Left lung (tissue), 14 donors: ENCODE measurements at places on chromosomes 16 and 17. TPM values are rescaled to one million over a fixed set of nuclear protein-coding genes. Genes with fewer than 3 reads are reported as not detected.

DNA sequence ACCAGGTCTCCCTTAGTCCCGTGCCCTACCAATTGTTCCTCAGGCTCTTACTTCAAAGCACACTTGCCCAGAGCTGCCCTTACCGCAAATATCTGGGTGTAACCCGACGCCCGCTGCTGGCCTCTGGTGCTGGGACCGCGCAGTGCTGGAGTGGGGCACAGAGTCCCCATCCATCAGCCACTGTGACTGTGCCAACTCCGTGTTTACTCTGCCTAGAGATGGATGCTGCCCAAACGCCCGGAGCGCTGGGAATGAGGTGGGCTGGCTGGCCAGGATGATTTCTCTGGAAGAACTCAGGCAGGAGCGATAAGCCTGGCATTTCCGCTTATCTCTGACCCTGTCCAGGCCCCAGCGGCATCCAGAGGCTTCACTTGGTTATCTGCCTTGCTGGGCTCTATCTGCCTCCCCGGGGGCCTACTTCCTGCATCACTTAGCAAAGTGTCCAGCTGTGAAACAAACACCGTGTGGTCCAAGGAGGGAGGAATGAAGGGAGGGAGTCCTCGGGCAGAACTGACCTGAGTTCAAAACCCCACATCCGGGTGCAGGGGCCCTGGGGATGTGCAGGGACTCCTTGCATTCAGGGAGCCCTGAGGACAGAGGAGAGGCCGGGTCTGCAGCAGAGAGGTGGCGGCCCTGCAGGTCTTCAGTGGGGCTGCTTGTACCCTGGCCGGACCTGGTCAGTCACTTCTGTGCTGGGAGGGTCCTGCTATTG lies 9.4 kb upstream of the MYLK3 start:
- no peak for DNase-seq
- H3K27me3 ChIP-seq = peaks cover 4% of the 10 kb centered on the region
- no peaks in the 10 kb centered on the region for H3K36me3 ChIP-seq
- no peaks in the 10 kb centered on the region for H3K4me1 ChIP-seq
- no peak overlapping the region for H3K27ac ChIP-seq

DNA sequence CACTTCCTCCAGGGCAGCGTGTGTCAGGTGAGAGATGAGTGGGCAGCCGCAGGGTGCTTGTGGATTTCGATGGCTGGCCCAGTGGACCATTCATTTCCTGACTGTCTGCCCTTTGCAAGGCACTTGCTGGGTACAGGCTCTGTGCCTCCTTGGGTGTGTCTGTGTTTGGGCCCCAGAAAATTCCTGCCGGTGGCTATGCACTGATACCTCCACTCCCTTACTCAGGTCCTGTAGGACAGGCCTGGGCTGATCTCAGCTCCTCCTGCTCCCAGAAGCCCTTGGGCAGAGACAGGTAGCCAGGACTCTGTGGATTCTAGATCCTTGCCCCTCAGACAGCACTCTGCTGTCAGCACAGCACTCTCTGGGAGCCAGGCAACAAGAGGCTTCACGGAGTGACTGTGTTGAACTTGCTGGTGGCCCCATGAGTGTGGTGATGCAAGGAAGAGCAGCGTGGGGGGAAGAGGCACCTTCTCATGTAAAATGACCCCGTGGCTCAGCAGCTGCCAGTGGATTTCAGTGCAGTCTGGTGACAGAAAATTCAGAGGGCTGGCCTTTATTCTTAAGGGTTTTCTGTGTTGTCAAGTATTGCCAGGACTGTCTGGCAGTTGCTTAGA lies 29.0 kb downstream of the PGS1 start:
- H3K4me1 ChIP-seq = peaks cover 19% of the 10 kb centered on the region
- no peak for DNase-seq
- no peaks in the 10 kb centered on the region for H3K27me3 ChIP-seq
- H3K27ac ChIP-seq = peak overlapping the region; percentile 57
- H3K36me3 ChIP-seq = peaks cover 75% of the 10 kb centered on the region
- H3K4me3 ChIP-seq = no peak overlapping the region

DNA sequence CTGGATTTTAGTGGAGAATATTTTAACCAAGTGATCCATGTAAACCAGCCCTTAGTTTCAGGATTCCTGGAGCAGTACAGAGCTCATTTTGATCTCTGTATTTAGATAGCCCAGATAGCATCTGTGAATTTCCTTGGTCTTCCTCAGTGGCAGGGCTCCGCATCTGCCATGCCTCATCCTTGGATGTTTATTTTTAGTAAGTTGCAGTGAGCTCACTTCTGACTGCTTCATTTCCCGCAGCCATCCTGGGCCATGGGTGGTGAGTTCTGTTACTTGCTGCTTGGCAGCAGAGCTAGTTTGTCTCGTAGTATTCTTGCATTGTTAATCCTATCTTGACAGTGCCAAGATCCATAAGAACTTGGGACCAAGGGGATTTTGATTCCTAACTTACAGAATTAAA lies 33.7 kb downstream of the IST1 start:
- no peak overlapping the region for H3K4me3 ChIP-seq
- H3K27me3 ChIP-seq = no peaks in the 10 kb centered on the region
- DNase-seq = no peak
- H3K36me3 ChIP-seq = peaks cover 3% of the 10 kb centered on the region

DNA sequence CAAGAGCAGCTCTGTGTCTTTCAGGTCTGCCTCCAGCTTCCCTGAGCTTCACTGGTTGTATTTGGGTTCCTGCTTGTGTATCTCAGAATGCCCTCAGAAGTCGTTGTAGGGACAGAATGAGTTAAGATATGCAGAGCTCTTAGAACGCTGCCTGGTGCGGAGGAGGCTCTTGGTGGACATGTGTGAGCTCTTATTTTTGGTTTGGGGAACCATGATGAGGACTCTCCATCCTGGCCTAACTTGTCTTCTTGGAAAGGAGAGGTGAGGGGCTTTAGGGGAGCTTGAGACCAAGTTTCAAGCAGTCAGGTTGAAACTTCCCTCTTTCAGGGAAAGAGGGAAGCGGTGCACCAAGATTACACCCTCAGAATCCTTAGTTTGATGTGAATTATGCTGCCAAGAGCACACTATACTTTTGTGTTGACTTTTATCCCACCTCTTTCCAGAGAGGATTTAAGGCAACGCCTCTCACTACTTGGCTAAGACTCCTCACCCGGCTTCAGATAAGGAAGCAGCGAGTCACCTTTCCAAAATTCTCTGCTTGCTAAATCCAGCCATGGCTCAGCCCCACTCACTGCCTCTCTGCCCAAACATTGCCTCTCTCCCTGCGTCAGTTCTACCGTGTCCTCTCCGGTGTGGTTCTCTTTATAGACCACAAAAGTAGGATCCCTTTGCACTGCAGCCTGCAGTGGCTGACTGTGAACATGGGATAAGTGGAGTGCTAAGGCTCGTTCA lies 12.7 kb downstream of the CDK5RAP3 start:
- no peaks in the 10 kb centered on the region for H3K27me3 ChIP-seq
- H3K4me3 ChIP-seq = no peak overlapping the region
- no peak overlapping the region for H3K27ac ChIP-seq
- H3K4me1 ChIP-seq = peaks cover 17% of the 10 kb centered on the region
- H3K36me3 ChIP-seq = peaks cover 69% of the 10 kb centered on the region

DNA sequence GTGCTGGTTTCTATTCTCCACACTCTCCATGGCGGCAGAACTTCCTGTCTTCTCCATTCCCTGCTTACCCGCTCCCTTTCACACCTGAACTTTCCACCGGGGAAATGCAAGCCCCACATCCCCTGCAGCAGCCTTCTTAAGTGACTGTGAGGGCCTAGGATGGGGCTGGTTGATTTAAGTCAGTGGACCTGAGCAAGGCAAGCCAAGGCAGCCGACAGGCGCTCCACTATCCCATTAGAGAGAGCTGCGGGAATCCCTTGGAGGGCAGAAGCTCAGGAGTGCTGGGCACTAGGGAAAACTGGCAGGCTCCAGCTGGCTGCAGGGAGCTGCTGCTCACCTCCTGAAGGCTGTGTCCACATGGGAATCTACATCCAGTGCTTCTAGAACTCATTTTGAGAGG lies 36.1 kb upstream of the SLC25A19 start:
- H3K27ac ChIP-seq = peak overlapping the region; percentile 77
- no peaks in the 10 kb centered on the region for H3K27me3 ChIP-seq
- H3K36me3 ChIP-seq = peaks cover 63% of the 10 kb centered on the region
- no peak overlapping the region for H3K4me3 ChIP-seq
- peaks cover 67% of the 10 kb centered on the region for H3K4me1 ChIP-seq
- no peak for DNase-seq

GRCh38 chr17:42774066-42774745 lies 957 bp downstream of the VPS25 start:
- H3K36me3 ChIP-seq = peaks cover 45% of the 10 kb centered on the region
- H3K27ac ChIP-seq = no peak overlapping the region
- H3K4me3 ChIP-seq = peak overlapping the region; percentile 63
- H3K27me3 ChIP-seq = no peaks in the 10 kb centered on the region
- peaks cover 27% of the 10 kb centered on the region for H3K4me1 ChIP-seq

DNA sequence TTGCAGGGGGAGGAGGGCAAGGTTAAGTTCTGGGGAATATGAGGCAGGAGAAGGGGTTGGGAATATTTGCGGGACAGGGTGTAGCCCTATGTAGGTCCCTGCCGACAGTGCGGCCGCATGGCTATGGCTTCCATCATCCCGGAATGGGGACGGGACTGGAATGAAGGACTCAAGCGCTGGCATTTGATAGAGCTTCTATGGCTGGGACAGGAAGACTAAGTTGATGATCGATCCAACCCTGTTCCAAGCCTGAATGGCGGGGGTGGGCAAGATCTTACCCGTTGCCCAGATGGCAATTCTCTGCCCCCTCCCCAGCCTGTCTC lies 47.1 kb downstream of the SRCIN1 start:
- peaks cover 53% of the 10 kb centered on the region for H3K27me3 ChIP-seq
- no peaks in the 10 kb centered on the region for H3K36me3 ChIP-seq
- H3K4me3 ChIP-seq = peak overlapping the region; percentile 21
- H3K27ac ChIP-seq = no peak overlapping the region
- no peak for DNase-seq

DNA sequence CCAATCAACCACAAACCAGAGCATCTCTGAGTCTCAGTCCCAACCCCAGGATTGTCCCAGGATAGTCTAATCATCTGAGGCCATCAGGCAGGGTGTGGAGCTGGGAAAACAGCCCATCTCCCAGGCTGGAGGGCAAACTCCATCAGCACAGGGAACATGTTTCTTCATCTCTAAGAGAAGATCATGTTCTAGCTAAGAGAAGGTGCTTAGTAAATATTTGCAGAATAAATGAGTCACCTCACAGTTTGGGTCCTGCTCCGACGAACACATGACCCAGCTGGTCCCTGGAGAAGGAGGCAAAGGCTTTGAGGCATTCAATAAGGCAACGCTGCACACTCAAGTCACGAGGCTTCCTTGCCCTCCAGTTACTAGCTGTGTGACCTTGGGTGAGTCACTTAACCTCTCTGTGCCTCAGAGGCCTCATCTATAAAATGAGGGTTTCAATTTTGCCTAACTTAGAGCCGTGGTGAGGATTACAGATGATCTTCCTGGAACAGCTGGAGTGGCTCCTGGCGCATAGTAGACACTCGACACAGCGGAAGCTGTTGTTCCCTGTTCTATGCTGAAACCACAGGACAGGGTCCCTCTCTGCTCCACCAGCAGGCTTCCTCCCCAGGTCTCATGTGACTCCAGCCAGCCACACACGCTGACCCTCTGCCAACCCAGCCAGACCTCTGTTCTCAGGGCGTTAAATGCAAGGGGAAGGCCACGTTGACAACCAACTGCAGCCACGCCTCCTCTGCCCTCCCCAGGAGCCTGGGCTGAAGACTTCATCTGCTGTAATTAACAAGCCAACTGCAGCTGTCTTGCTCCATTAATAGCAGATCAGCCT lies 10.3 kb upstream of the RPL38 start:
- no peaks in the 10 kb centered on the region for H3K4me1 ChIP-seq
- H3K27ac ChIP-seq = peak overlapping the region; percentile 34
- H3K27me3 ChIP-seq = peaks cover 38% of the 10 kb centered on the region
- no peak for DNase-seq

DNA sequence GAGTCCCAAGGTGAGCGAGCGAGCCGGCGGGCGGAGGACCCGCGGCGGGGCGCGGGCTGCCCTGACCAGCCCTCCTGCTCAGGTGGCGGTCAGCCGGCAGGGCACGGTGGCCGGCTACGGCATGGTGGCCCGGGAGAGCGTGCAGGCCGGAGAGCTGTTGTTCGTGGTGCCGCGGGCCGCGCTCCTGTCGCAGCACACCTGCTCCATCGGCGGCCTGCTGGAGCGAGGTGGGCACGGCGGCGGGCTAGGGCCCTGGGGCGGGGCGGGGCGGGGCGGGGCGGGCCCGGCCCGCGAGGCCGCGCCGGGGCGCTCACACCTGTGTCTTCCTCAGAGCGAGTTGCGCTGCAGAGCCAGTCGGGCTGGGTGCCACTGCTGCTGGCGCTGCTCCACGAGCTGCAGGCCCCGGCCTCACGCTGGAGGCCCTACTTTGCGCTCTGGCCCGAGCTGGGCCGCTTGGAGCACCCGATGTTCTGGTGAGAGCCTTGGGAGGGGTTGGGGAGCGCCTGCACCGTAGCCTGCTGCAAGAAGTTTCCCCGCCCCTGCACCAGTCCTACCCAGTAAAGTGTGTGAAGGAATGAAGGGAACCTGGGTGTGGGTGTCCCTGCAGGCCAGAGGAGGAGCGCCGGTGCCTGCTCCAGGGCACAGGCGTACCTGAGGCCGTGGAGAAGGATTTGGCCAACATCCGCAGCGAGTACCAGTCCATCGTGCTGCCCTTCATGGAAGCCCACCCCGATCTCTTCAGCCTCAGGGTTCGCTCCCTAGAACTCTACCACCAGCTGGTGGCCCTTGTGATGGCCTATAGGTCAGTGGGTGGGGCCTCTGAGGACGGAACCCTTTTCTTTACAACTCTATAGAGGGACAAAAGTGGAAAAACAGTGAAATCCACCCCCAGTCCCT lies 802 bp downstream of the SETD6 start:
- peak overlapping the region; percentile 79 for H3K27ac ChIP-seq
- DNase-seq = peak; percentile 82
- H3K4me3 ChIP-seq = peak overlapping the region; percentile 78

- no peak for DNase-seq
- H3K4me1 ChIP-seq = no peaks in the 10 kb centered on the region
- H3K27me3 ChIP-seq = peaks cover 8% of the 10 kb centered on the region
- H3K4me3 ChIP-seq = no peak overlapping the region
- no peak overlapping the region for H3K27ac ChIP-seq
- no peaks in the 10 kb centered on the region for H3K36me3 ChIP-seq
Observed at GRCh38 chr17:41449008-41449407, 8.2 kb upstream of the KRT38 start.

GRCh38 chr16:66895689-66895979 lies 15.3 kb downstream of the PDP2 start:
- H3K27me3 ChIP-seq = no peaks in the 10 kb centered on the region
- no peaks in the 10 kb centered on the region for H3K36me3 ChIP-seq
- DNase-seq = no peak
- no peak overlapping the region for H3K4me3 ChIP-seq
- peaks cover 13% of the 10 kb centered on the region for H3K4me1 ChIP-seq

- peaks cover 15% of the 10 kb centered on the region for H3K4me1 ChIP-seq
- H3K4me3 ChIP-seq = peak overlapping the region; percentile 89
- peak overlapping the region; percentile 95 for H3K27ac ChIP-seq
- no peaks in the 10 kb centered on the region for H3K36me3 ChIP-seq
- DNase-seq = no peak
Observed at GRCh38 chr17:35808240-35808961, 883 bp upstream of the TAF15 start.

GRCh38 chr17:73052923-73053322 lies 39.6 kb downstream of the SLC39A11 start:
- no peak for DNase-seq
- H3K36me3 ChIP-seq = peaks cover 9% of the 10 kb centered on the region
- no peaks in the 10 kb centered on the region for H3K27me3 ChIP-seq
- H3K27ac ChIP-seq = no peak overlapping the region
- H3K4me1 ChIP-seq = no peaks in the 10 kb centered on the region

- H3K4me3 ChIP-seq = no peak overlapping the region
- no peak for DNase-seq
- H3K27me3 ChIP-seq = no peaks in the 10 kb centered on the region
Observed at GRCh38 chr17:40073454-40074174, 10.8 kb downstream of the THRA start.

Gene MT1A
- total RNA-seq = 24.1 TPM

Gene KRT27
- 0.55 TPM for total RNA-seq

Gene KRT32
- total RNA-seq = not detected
